Fibroblast of skin of abdomen (primary cell): ENCODE measurements at places on chromosomes 11 and 22.

GRCh38 chr22:49404576-49405241 is 423.0 kb downstream of the BRD1 start:
- DNase-seq: no peak

GRCh38 chr11:66978717-66979116 is 3.6 kb downstream of the C11orf86 start:
- DNase-seq: no peak

GRCh38 chr11:72529068-72529467 is 94.7 kb upstream of the CLPB start:
- no peak for DNase-seq

GRCh38 chr11:65558002-65558929 is at the start of gene LTBP3:
LTBP3 (minus strand) TSS chr11:65558359; CDS start chr11:65557959, 400 bp downstream.
- peak; percentile 87 for DNase-seq

DNA sequence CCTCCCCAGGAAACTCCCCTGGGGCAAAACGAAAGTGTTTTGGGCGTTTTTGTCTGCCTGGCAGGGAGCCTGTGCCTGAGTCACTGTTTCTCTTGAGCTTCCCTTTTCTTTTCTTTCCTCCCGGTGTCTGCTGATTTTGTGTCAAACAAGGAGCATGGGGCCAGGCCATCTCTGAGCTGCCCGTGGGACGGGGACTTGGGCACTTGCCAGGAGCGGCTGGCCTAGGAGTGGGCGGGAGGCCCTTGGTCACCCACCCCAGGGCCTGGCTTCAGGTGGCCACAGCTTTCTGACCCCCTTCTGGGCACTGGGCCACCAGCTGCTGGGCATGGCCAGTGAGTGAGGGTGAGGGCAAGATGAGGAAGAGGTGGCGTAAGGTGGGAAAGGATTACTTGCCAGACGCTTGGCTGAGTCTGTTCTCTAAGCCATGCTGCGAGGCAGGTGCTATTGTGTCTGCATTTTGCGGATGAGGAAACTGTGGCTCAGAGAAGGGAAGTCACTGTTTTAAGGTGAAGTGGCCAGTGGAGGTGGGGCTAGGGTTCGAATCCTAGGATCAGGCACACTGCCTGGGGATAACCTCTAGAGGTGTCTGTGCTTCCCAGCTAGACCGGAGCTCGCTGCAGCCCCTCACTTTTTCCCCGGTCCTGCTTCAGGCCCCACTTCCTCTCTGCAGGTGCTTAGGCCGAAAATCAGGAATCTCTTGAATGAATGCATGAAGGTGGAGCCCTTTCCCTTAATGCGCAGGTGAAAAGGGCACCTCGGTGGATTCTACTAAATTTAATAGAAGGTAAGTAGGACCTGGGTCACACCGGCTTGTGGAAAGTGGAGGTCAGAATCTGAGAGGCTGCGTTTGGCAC is 7.8 kb upstream of the NFAM1 start:
- no peak for DNase-seq

DNA sequence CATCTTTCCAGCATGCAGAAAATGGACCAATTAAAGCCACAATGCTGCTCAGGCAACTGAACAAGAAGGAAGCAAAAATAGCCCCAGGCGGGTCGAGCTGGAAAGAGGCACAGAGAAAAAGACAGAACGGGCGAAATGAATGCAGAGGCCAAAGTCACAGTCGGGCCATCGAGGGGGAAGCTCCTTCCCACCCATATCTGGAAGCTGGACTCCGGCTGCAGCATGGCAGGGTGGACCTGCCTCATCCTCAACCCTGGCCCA is 58.6 kb upstream of the PRDM11 start:
- DNase-seq: no peak

DNA sequence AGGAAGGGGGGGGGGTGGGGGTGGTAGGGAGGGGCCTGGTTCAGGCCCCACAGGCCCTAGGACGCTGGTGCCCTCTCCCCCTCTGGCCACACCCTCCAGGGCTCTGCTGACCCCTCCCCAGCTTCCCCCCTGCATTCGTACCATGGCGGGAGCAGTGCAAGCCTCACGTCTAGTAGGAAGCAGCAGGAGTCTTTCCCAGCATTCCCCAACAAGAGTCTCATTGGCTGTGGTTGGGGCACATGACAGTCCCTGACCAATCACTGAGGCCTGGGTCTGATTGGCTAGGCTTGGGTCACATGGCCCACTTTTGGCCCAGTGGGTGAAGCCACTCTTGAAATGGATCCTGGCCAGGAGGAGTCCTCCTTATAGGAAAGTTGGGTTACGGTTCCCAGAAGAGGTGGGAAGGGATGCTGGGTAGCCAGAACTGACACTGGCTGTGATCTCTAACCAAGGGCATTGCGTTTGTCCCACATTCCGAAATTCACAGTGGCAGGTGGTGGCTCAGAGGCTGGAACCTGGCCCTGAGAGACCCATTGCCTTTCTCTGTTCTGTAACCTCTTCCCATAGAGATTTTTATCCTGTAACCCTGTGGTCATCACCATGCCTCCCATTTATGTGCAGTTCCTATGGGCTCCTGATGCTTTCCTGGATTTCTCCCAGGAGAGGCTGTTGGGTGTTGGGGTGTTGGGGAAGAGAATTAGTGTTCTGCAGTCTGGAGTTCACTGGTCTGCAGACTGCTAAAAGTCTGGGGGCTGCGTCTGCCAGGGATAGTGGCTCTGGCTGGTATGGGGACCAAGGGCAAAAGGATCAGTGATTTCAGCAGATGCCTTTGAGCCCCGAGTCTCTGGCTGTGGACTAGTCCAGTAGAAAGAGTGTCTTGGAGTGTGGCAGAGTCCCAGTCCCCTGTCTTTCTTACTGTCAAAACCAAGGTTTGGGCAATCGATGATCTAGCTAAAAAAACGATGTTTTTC is 58.9 kb upstream of the MYEOV start:
- no peak for DNase-seq

- DNase-seq: no peak
Measured at GRCh38 chr11:829176-829846, 1.6 kb downstream of the CRACR2B start.

GRCh38 chr11:280706-281485 is 2.7 kb downstream of the NLRP6 start:
- DNase-seq: no peak

- DNase-seq: no peak
Measured at GRCh38 chr22:29348041-29348440, 32.5 kb upstream of the RASL10A start.

DNA sequence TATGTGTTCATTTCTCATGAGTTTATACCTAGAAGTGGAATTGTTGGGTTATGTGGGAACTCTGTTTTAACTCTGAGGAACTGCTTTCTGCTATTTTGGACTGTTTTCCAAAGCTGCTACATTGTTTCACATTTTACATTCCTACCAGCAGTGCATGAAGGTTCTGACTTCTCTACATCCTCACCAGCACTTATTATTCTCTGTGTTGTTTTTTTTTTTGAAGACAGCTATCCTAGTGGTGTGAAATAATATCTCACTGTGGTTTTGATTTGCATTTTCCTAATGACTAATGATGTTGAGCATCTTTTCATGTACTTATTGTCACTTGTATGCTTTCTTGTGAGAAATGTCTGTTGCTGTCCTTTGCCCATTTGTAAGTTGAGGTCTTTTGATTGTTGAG is 169.9 kb downstream of the COMMD9 start:
- DNase-seq: no peak

DNA sequence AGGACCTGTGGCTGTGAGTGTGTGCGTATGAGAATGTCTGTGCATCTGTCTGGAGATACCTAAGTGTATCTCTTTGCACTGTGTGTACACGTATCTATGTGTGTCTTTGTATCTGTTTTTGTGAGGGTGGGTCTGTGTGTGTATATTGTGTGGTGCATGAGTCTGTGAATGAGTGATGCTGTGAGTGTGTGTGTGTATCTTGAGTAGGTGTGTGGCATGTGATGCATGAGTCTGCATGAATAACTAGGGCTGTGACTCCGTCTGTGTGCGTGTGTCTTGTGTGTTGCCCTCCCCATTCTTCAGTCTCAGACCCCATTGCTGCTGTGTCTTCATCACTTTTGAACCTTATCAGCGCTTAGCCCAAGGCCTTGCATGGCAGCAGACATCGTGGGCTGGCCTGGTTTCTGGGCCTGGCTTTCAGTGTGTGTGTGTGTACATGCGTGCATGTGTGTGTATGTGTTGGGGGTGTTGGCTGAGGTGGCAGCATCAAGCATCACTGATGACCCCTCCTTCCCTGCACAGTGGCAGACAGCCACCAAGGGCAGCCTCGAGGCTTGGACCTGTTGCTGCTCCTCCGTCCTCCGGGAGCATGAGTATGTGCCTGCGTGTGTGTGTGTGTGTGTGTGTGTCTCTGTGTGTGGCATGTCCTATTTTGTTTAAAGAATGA is 1.4 kb downstream of the SGSM1 start:
- peak; percentile 5 for DNase-seq

GRCh38 chr11:35354644-35355043 is 64.7 kb downstream of the SLC1A2 start:
- peak; percentile 64 for DNase-seq

DNA sequence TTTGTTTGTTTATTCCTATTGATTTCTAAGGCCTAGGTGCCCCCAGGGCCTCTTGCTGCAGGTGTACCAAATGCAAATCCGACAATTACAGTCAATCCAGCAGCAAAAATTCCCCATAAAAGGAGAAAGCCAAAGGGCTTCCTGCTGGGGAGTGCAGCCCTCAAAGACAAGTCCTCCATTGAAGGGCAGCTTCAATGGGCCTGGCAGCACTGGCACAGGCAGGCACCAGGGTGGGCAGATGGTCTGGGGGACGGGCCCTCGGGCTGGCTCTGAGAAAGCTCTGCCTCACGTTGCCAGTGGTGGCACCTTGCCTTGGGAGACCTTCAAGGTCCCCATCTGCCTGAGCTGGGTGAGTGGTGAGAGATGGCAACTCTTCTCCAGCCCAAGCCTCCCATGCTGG is 128.0 kb downstream of the DSCAML1 start:
- no peak for DNase-seq

DNA sequence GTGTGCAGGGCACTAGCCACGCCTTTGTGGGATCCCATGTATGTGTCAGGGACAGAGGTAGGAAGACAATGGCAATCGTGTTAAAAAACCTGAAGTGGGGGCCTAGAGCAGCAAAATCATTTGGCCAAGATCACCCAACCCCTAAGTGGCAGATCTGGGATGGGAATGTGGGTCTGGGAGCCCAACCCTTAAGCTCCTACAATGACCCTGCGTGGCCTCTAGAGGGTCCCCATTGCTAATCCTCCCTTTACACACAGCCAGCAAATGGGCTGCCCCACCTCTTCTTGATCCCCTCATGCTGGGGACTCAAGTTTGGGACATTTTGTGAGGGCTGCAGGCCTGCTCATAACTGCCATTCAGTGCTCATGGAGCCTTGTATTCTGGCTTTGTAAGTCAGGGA is 73.2 kb upstream of the SUSD2 start:
- no peak for DNase-seq

DNA sequence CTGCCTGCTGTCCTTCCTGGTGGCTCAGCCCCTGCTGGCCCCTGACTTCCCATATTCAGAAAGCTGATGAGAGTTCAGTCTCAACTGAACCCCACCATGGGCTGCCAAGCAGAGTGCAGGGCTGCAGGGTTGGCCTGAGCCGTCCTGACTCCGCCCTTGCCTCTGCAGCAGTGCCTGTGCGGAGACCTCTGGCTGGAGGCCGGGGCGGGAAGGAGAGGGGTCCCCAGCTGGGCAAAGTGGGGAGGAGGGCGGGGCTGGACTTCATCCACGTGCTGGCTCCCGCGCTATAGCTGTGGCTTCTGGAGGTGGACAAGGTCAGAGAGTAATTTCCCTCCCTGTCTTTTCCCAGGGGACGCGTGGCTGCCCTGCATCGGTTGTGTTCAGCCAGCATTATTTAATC is 13.6 kb downstream of the GLB1L3 start:
- DNase-seq: no peak

- DNase-seq: no peak
Measured at GRCh38 chr22:35158336-35158735, 92.4 kb downstream of the ISX start.

DNA sequence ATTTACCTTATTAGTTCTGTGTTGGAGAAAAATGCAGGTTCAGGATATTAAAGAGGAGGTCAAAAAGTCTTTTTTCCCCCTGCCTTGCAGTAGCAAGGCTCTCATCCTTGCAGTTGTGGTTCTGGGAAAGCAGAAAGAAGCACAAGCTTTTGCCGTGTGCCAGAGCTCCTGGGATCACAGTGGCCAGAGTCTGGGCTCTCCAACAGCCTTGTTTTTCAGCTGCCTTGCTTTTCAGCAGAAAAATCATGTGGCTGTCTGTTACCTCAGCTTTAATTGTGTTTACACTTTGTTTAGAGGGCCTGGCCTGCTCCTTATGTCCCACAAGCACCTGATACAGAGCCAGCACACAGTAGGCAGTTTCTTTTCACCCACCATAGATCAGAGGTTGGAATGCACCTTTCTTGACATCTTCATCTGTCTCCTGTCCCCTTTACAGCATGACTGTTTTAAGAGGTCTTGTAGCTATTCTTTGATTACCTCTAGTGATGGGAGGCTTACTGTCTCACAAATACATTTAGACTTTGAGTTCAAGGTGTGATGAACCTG is 67.5 kb downstream of the TEAD1 start:
- DNase-seq: no peak

GRCh38 chr11:72421351-72421750 is 13.0 kb downstream of the CLPB start:
- peak; percentile 3 for DNase-seq

DNA sequence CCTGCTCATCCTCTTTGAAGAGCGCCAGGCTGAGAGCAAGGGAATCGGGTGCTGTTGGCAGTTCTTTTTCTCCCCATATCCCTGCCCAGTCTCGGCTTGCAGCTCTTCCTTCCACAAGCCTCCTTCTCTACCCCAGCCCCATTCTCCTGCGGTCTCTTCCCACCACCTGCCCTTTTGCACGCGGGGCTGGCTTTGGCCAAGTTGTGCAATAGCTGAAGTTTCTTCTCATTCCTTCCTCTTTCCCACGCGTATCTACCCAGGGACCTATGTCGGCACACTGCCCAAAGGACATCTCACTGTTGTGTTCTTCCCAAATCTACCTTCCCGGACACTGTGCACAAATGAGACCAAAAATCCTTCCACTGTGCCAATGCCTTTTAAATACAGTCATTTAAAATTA is 22.3 kb upstream of the HTR3A start:
- DNase-seq: no peak

- no peak for DNase-seq
Measured at GRCh38 chr11:118909619-118910308, 16.0 kb downstream of the BCL9L start.

GRCh38 chr11:132451942-132452601 is 1080.2 kb downstream of the OPCML start:
- DNase-seq: peak; percentile 39

GRCh38 chr22:19890502-19891316 is 36.0 kb upstream of the GNB1L start:
- no peak for DNase-seq
